CD4-positive, alpha-beta T cell treated with Interleukin-6 at 100 ng/mL for 8 hours (primary cell): ENCODE measurements at places on chromosomes 1 and 21.

GRCh38 chr1:109259674-109260557 lies 10.6 kb downstream of the CELSR2 start:
- DNase-seq: no peak

DNA sequence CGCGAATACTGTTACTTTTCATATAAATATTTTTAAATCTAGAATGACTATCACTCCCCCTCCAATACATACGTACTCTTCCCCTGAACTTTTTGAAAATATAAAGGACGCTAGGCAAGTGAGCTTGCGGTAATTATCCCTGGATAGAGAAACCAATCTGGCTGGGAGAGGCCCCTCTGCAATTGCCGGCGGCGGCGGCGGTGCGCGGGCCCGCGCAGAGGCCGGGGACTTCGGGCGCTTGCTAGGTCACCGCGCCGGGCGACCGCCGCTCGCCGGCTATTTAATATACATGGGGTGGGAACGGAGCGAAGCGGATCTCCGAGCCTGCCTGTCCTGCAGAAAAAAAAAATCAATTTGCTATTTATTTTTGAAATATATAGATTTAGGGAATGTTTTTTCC lies 416.3 kb upstream of the ESRRG start:
- no peak for DNase-seq

GRCh38 chr1:45687014-45687753 lies 797 bp upstream of the TMEM69 start:
- DNase-seq: peak; percentile 98

DNA sequence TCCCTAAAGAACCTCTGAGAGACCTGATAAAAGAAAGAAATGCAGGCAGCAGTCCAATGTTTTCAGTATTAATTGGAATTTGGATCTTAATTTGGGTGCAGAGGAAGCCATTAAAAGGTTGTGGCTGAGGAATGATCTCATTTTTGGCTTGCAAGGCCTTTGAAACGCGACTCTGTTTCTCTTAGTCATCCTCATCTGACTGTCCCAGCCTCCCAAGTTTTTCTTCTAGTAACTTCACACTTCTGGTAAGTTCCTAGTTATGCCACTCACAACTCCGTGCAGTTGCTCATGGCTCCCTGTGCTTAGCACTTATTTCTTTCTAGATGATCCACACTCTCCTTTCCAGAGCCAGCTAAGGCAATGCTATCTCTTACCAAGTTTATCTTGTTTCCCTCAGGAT lies 147.4 kb upstream of the USP24 start:
- DNase-seq: no peak

GRCh38 chr1:100959502-100960060 lies 63.7 kb downstream of the SLC30A7 start:
- no peak for DNase-seq

DNA sequence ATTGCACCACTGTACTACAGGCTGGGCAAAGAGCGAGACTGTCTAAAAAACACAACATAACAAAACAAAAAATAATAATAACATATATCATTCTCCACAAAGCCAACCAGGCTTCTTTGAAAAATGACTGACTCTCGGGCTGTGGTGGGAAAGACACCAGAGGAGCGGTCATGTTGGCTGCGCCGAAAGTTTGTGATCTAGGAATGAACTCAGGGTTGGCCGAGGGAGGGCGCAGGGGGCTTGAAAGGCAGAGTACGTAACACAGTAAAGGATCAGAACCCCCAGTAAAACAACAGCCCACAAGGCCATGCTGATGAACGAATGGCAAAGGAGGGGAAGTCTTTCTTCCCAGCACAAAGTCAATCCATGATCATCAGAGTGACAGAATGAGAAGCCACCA lies 4.7 kb downstream of the SLC35E2B start:
- DNase-seq: no peak

DNA sequence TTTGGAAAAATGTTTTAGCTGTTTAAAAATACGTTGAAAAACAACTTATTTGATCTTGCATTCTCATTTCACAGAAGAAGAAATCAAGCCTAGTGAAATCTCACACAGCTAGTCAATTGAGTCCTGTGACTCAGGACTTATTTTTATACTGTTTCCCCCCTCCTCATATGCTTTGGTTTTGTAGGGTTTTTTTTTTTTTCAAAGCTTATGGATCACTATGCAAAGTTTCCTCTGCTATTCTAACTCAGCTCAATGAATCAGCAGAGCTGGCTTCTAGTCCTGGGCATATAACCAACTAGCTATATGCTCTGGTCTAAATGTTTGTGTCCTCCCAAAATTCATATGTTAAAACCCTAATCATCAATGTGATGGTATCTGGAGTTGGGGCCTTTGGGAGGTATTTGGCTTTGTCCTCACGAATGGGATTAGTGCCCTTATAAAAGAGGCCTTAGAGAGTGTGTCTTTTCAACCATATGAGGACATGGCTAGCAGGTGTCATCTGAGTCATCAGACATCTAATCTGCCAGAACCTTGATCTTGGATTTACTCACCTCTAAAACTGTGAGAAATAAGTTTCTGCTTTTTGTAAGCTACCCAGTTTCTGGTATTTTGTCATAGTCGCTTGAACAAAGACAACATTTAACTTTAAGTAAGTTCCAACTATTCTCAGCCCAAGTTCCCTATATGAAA lies 317.2 kb upstream of the C1orf87 start:
- DNase-seq: no peak

- no peak for DNase-seq
Measured at GRCh38 chr1:154599658-154600057, 8.3 kb downstream of the ADAR start.

DNA sequence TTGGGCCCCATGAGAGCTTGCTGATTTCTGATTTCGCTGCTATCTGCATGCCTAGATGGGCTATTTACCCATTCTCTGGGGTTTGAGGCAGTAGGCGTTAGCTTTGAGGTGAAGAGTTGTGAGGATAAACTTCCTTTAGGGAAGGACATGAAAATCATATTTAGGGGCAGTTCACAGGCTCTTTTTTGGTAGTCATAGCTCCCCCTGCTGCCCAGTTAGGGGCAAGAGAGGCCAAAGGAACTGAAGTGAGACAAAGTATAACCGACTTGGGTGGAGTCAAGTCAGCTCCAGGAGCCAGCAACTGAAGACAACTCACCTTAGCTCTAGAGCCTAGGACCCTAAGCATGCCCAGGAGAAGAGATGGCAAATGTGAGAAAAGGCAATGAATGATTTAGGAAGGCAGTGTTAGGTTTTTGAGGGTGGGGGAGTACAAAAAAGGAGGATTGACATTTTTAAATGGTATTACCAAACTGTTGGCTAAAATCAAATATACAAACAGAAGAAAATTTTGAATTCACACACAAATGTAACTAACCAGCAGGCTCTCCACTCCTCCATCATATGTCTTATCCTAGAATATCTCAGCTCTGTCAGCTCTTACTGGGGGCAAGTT lies 625.2 kb downstream of the LMO4 start:
- peak; percentile 49 for DNase-seq

GRCh38 chr1:156751451-156751756 lies at the start of gene HDGF:
HDGF (minus strand) TSS chr1:156751675; CDS start chr1:156751429, 246 bp downstream.
- no peak for DNase-seq

DNA sequence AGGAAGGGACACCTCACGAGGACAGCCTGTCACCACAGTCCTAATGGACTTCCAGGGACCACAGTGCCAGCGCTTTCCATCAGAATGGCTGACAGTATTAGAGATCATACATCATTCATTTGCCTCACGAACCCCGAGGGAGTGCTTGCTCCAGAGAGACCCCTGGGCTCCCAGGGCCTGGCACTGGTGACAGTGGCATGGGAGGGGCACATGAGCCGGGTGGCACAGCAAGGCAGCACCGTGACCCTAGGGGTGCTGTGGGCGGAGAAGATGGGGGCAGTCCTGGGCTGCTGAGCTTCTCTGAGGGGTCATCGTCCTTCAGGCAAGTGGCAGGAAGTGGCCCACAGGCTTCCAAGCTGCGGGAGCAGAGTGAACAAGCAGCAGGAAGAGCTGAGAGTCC lies 16.4 kb upstream of the TSPEAR start:
- DNase-seq: no peak

DNA sequence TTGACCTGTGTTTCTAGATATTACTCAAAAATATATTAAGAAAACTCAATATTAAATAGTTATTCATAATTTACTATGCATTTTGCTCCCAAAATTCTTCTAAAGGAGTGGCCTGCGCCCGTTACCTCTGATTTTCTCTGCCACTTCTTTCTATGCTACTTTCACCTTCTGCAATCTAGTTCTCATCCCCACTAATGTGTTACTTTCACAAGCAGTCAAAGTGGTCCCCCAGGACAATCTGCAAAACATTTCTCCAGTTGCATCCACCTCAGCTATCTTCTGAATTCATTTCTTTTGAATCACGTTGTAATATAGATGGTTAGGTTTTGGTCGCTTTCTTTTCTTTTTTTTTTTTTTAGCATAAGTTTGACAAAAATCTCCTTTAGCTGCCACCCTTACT lies 13.4 kb downstream of the INSL5 start:
- no peak for DNase-seq

- DNase-seq: no peak
Measured at GRCh38 chr1:110384581-110385321, 6.1 kb downstream of the SLC16A4 start.

- no peak for DNase-seq
Measured at GRCh38 chr1:180094705-180095295, 59.9 kb upstream of the QSOX1 start.

DNA sequence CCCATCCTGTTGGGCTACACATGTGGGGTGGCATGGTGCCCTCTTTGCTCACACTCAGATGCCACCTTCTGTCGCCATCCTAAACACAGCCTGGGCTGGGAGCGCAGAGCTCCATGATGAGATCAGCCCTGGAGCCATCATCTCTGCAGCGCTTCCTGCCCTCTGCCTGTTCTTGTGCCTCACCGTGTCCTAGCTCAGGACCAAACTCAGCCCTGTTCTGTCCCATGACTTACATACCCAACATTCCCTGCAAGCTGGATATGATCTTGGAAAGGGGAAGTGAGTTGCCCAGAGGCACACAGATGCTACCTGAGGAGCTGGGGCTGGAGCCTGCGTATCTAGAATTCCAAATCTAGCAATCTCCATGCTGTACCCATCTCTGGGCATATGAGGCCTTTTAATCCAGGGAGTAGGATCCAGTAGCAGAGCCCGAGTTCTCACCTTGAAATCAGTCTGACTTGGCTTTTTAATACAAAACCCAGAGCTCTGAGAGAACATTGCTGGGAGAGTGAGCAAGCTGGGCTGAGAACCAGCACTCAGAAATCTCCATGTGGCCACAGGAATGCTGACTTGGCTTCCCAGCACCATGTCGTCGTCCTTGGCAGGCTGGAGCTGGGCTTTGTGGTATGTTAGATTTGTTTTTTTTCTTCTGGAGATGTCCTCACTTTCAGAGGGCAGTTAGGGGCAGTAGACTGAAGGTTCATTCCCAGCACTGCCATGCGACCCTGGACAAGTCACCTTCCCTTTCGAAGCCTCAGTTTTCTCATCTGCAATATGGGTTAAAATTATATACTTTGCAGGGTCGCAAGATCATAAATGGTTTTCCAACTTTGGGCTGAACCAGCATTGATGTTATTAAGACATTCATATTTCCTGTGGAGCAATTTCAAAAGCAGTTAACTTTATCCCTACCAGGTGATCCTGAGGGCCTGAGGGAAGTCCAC lies 2.6 kb downstream of the ALPL start:
- DNase-seq: no peak

DNA sequence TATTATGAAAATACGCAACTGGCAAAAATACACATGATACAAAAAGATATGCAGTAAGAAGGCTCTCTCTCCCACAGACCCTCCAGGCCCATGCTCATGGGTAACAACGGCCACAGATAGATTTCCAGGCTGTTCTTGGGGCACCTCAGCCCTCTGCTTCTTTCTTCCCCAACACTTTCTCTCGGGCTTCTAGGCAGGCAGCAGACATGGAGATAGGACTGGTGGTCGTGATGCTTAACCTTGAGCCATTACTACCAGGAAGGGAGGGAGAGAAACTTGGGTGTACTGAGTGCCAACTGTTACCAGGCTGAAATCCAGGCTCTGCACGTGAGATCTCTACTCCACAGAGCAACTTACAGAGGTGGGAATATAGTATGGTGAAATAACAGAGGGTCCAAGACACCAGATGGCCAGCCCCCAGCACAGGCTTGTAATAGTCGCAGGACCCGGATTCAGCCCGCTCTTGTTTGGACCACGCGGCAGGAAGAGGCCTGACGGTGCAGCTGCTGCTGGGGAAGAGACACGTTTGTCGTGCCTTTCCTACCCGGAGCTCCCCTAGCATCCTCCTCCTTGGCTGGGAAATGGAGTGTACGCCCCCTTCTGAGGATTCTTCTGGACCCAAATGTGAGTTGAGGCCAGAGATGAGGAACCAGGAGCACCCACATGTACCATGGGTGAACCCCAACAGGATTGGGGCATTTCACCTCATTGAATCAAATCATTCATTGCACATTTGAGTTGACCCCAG lies 441.1 kb upstream of the VAMP3 start:
- DNase-seq: no peak

GRCh38 chr1:195704028-195704427 lies 904.2 kb downstream of the KCNT2 start:
- DNase-seq: no peak

DNA sequence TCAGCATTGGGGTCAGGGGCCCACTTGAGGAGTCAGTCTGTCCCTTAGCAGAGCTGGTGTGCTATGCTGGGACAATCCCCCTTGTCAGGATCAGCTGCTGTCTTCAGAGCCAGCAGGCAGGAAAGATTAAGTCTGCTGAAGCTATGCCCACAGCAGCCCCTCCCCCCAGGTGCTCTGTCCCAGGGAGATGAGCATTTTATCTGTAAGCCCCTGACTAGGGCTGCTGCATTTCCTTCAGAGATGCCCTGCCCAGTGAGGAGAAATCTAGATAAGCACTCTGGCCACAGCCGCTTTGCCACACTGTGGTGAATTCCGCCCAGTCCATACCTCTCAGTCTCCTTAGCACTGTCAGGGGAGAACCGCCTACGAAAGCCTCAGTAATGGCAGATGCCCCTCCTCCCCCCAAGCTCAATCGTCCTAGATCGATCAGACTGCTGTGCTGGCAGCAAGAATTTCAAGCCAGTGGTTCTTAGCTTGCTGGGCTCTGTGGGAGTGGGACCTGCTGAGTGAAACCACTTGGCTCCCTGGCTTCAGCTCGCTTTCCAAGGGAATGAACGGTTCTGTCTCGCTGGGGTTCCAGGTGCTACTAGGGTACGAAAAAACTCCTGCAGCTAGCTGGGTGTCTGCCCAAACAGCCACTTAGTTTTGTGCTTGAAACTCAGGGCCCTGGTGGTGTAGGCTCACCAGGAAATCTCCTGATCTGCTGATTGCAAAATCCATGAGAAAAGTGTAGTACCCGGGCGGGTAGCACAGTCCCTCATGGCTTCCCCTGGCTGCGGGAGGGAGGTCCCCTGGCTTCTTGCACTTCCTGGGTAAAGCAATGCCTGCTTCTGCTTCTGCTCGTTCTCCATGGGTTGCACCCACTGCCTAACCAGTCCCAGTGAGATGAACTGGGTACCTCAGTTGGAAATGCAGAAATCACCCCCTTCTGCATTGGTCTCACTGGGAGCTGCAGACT lies 25.1 kb upstream of the TP53BP2 start:
- DNase-seq: no peak

DNA sequence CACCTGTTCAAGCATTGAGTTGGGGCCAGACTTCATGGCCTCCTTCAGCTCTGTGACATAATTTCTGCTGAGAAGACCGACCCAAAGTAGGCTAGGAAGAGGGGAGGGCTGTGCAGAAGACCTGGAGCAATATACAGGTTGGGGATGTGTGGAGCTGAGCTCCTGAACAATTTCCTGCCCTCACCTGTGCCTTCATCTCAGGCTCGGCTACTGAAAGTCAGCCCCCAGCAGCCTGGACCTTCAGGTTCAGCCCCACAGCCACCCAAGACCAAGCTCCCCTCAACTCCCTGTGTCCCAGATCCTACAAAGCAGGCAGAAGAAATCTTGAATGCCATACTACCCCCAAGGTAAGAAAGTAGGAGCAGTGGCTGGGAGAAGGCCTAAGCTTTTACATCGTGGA lies 662 bp downstream of the DNALI1 start:
- no peak for DNase-seq

GRCh38 chr1:155529929-155530328 lies 32.7 kb downstream of the ASH1L start:
- no peak for DNase-seq
